GM13976 (cell line): ENCODE measurements at places on chromosomes 2 and 18.

DNA sequence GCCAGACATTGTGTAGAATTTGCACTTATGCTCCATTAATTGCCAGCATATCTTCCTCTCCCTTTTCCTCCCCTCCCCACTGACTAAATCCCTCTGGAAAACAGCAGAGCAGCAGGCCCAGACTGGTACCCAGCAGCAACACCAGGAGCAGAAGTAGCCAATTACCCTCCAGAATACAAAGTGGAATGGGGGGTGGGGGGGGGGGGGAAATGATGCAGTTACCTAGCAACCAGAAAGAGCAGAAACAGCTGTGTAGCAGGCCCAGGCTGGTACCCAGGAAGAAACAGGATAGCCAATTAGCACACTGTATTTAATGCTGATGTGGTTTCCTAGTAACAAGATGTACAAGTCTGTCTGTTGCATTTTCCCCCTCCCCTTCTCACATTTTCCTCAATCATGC, 52.3 kb downstream of the KLF7 start:
- DNase-seq, result no peak

DNA sequence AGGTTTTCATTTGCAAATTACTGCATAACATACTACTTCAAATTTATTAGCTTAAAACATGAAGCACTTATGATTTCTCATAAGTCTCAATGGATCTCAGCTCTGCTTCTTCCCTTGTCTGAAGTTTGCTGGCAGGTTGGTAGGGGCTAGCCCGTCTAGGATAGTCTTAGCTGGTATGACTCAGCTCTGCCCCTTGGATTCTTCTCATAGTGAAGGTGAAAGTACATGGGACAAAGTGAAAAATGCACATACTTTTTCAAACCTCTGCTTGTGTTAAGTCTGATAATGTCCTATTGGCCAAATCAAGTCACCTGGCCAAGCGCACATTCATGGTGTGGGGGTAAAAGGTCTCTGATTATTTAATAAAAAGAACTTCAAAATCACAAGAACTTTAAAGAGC, 184.8 kb upstream of the VWC2L start:
- DNase-seq, result no peak

- no peak for DNase-seq
Observed at GRCh38 chr2:18830962-18831361, 241.6 kb upstream of the NT5C1B start.

DNA sequence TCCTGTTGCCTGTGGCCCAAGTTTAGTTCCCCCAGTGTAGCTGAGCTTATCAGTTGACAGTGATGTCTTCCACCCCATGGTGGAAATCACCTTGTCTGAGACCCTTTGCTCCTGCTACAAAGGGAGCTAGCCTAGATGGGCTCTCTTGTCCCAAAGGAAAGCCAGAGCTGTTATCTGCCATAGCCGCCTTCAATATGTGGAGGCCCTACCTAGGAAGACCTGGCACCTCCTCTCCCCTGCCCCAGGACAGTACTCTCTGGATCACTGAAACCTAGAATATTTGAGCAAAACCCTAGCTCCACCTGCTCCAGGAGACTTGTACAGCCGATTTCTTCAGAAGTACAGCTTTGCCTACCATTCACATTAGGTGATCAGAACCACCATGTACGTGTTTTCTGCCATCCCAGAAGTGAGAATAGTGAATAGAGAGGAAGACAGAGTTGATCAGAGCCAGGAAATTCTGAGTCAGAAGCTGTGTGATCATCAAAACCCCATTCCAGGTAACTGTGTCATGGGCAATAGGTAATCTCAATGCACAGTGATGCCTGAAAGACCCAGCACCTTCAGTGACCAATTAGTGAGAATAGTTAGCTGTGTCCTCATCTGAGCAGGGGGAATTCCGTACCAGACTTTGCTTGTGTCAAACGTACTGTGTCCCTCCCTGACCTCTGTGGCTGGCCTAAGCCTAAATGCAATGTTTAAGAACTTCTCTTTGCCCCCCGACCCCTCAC, 138.4 kb upstream of the ALPP start:
- DNase-seq, result peak; percentile 35

DNA sequence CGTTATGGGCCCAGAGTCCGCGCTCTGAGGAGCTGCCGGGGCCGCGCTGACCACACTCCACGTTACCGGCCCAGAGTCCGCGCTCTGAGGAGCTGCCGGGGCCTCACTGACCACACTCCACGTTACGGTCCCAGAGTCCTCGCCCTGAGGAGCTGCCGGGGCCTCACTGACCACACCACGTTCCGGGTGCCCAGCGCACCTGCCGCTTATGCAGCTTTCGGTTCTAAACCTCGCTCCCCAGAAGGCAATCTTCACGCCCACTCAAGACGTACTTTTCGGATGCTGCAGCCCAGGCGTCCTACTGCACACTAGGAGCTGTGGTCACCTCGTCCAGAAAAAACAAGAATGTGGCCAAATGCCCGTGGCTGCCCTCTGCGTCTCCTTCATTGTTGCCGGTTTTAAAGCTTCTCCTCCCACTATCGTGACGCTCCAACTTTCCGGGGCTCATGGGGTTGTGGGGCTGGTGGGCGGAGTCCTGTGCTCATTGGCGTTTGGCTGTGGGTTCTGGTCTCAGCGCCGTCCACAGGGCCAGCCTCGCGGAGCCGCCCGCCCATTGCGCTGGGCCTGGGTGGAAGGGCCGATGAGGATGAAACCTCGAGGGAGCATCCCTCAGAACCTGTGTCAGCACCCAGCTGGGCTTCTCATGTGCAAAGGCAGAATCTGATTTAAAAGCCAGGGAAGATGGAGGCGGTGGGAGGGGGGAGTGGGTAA, 11.9 kb downstream of the KCNG2 start:
- DNase-seq, result no peak

GRCh38 chr2:205407984-205408383, 274.3 kb upstream of the NRP2 start:
- DNase-seq, result no peak

DNA sequence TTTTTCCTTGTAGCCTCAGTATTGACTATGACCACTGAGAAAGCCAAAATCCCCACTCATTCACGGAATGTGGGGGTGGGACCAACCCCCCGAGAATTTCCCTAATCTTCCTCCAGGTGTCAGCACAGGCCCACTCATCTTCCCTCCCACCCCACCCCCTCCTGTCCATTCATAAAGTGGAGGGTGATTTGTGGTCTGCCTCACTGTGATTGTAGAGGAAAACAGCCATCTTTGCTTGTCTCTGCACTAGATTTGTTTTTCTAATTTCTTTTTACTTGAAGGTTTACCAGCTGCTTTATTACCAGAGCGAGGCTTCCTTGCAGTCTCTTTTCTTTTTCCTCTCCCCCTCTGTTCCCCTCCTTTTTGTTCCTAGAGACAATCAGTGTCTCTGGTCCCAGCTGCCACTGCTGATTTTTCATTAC, 171.8 kb downstream of the ICOS start:
- peak; percentile 46 for DNase-seq

DNA sequence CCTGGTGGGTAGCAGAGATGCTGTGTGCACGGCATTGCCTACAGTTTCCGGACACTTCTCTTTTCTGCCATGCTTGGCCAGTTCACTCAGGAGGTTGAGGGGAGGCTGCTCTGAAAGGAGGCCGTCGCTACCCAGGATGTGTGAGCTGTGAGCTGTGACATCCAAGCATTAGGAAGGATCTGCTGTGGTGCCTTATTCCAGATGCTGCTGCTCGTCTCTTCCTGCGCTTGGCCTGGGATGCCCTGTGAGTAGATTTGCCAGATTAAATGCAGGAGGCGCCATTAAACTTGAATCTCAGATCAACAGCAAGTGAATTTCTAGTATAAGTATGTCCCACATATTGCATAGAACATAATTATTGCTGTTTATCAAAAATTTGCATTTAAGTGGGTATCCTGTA, 124.2 kb upstream of the SIX3 start:
- no peak for DNase-seq

GRCh38 chr2:219522111-219523030, 8.1 kb downstream of the ASIC4 start:
- no peak for DNase-seq

DNA sequence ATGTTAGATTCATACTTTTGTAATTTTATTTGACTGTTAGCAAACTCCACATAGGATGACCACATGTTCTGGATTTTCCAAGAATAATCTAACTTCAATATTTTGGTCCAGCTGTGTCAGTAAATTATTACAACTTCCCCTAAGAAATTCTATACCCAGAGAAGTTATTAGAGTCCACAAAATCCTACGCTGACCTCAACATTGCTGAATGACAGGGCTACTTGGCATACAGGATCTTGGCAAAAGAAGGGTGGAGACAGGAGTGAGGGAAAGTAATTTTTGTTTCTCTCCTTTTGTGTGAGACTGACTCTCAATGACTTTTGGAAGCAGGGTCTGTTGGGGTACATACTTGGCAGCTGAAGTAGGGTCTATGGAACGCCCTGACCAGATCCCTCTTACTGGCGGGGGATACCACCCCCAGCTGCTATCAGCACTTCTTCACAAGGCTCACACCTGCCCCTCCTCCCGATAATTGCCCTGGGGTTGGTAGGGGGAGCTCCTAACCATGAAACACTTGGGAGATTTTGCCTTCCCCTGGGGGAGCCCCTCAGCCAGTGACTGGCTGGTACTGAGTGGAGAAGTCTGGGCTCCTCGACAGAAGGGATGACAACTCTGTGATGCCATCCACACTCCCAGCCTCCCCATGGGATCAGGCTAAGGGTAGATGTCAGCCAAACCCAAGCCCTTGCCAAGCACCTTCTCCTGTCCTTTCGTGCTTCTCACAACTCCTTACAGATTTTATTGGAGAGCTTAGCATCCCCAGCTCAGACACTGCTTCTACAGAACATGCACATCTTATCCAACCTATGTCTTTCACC, 110.6 kb upstream of the FHL2 start:
- no peak for DNase-seq

GRCh38 chr2:22037274-22037673, 913.5 kb downstream of the TDRD15 start:
- DNase-seq, result no peak

- no peak for DNase-seq
Observed at GRCh38 chr18:49046125-49046524, 95.4 kb upstream of the SMAD7 start.

- DNase-seq, result no peak
Observed at GRCh38 chr2:140643761-140644187, 1487.0 kb downstream of the LRP1B start.

DNA sequence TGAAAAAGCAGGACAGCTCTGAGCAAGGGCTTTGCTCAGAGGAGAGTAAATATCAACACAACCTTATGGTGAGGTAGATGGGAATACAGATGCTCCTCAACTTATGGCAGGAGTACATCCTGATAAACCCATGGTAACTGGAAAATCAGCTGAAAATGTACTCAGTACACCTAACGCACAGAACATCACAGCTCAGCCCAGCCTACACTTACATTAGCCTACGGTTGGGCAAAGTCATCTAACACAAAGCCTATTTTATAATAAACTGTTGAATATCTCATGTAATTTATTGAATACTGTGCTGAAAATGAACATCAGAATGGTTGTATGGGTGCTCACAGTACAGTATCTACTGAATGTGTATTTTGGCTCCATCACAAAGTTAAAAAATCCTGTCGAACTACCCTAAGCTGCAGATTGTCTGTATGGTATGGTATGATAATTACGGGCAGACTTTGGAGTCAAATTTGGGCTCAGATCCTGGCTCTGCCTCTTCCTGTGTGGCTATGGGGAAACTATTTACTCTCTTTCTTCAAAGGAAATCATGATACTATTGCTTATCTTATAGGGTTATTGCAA, 120.3 kb upstream of the LYPD1 start:
- no peak for DNase-seq

GRCh38 chr2:216849987-216850386, 9.9 kb downstream of the TNP1 start:
- DNase-seq, result no peak

- no peak for DNase-seq
Observed at GRCh38 chr18:75269696-75270095, 59.1 kb downstream of the TSHZ1 start.

DNA sequence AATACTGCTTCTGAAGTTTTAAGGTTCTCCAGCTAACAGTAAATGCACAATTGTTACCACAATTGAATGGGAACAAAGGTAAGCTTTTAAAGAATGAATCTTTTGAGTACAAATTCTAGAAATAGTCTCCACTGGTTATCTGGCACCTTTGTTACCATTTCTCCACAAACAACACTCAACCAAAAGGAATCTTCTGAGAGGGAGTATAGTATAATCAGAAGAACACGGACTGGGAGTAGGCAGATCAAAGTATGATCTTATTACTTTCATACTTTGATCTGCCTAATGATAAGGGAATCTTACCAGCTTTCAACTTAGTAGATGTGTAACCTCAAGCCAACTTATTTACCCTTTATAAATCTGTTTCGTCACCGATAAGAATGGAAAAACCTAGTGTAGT, 1.4 kb downstream of the CEP76 start:
- DNase-seq, result no peak

DNA sequence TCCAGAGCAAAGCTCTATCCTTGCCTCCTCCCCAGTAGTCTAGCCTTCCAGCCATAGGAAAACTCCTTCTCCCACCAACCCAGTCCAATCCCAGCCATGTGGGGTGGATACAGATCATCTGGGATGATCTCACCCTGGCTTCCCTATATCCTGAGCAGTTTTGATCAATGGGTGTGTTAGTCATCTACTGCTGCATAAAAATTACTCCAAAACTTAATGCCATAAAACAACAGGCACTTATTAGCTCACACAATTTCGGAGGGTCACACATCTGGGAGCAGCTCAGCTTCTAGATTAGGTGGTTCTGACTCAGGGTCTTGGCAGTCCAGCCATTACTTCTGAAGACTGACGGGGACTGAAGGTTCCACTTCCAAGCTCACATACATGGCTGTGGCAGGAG, 190.4 kb downstream of the SPP2 start:
- no peak for DNase-seq

DNA sequence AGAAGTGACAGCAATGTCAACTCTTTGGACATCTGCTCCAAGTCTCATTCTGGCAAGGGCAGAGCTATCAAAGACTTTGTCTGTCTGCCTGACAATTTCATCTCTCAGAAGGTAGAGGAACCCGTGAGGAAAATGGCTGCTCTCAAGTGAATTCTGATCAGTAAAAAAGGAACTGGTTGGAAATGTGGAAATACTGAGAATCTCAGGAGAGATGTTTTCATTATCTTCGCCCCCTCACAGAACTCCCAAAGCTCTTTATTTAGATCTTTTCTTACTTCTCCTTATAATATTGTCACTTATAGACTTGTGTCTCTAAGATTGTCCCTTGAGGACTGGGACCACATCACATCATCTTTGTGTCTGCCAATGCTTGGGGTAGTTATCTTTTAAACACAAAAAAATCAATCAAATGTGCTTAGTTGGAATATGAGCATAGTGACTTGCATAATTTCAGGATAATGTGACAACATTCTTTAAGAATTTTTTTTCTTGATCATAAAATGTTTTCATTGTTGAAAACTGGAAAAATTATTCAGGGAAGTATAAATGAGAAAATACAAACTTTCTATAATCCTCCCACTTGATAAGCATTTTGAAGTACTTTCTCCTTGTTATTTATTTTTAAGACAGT, 68.2 kb upstream of the ITGB6 start:
- no peak for DNase-seq
